ENCODE measurements at places on chromosomes 2 and 18. TPM values are rescaled to one million over a fixed set of nuclear protein-coding genes. Genes with fewer than 3 reads are reported as not detected.

DNA sequence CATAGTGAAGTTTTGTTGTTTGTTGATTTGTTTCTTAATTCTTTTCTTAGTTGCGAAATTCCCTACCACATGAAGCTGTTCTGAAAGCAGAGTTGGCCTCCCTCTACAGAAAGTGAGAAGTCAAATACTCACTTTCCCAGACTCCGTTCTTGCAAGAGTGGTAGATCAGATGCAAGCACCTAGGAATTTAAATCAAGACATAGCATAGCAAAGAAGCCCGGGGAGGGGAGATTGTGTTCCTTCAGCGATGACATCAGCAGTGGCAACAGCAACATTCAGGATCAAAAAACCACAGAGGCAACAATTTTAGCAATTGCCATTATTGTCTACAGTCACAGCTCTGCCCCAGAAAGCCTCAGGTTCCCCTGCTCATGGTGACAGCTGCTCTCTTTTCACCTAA is 580.0 kb downstream of the RNF144A start:
- peak; percentile 14 for DNase-seq

GRCh38 chr18:23453680-23454058 is 582 bp downstream of the RIOK3 start:
- no peak for DNase-seq

- DNase-seq, result no peak
Observed at GRCh38 chr18:8358033-8358765, 251.0 kb upstream of the RAB12 start.

GRCh38 chr2:144267239-144267638 is 252.7 kb downstream of the ZEB2 start:
- no peak for DNase-seq

DNA sequence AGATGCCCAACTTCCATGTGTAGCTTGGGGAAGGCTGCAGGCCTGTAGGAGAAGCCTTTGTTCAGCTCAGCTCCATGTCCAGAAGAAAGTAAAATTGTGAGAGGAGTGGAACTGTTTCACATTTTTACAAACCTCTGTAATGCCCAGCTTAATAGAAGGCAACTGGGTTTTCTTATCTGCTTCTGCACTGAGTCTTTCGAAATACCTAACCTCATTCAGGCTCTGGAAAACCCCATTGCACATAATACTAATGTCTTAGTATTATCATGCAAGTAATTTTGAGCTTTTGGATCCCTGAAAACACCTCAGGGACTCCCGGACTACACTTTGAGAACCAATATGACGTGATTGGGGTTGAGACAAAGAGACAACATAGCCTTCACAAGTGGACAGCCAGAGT is 5.8 kb downstream of the SMIM21 start:
- no peak for DNase-seq

DNA sequence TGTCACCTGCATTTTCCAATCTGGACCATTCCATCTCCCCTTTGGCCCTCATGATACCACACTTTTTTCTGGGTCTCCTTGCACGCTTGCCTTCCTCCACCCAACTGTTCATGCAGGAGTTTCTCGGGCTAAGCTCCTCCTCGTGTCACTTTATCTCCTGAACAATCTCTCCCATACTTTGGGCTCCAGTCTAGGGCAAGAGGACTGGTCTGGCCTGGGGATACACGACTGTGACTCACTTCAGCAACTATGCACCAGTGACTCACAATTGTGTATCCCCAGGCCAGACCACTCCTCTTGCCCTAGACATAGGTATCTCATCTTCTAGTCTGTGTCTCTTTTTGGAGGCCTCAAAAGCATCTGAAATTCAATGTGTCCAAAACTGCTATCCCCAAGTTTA is 149.4 kb upstream of the PTPRM start:
- DNase-seq, result no peak

DNA sequence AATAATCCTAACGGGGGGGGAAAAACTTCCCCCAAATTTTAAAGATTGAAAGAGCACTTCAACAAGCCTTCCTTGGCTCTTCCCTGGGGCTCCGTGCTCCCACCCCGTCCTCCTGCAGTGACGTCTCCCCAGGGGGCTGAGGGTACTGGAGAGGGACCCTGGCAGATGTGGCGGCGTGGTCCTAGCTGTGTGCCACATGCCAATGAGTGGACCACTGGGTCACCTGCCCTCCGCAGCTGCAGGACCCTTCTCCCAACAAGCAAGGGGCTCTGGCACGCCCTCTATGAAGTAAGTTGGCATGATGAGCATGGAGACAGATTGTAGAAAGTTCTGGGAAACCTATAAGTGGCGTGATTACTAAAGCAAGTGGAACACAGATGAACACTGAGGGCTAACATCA is 46.7 kb downstream of the PXDN start:
- no peak for DNase-seq

- DNase-seq, result no peak
Observed at GRCh38 chr2:100703213-100703612, 116.7 kb upstream of the NPAS2 start.

DNA sequence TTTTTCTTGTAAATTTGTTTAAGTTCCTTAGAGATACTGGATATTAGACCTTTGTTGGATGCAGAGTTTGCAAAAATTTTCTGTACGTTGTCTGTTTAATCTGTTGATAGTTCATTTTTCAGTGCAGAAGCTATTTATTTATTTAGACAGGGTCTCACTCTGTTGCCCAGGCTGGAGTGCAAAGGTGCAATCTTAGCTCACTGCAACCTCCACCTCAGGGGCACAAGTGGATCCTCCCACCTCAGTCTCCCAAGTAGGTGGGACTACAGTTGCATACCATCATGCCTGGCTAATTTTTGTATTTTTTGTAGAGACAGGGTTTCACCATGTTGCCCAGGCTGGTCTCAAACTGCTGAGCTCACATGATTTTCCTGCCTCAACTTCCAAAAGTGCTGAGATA is 568.2 kb upstream of the REG3G start:
- no peak for DNase-seq

GRCh38 chr2:100174026-100174431 is 31.6 kb upstream of the AFF3 start:
- DNase-seq, result no peak

DNA sequence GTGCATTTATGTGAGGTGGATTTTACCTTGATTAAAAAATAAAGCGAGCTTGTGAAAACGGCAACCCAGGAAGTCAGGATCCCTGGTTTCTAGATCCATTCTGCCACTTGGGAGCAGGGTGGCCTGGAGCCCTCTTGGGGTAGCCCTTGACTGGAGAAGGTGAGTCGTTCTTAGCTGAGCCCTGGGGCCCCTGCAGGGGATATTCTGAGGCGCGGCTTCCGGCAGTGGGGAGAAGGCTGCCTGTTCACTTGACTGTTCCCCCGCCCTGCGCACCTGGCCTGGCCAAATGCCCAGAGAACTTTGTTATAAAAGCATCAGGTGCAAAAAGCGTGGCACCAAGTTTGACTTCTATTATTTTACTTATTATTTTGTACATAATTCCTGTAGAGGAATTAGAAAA is 221.9 kb downstream of the DYSF start:
- peak; percentile 71 for DNase-seq

GRCh38 chr18:4068552-4069158 is 386.5 kb downstream of the DLGAP1 start:
- peak; percentile 72 for DNase-seq

- no peak for DNase-seq
Observed at GRCh38 chr2:239668042-239668441, 267.2 kb upstream of the HDAC4 start.

DNA sequence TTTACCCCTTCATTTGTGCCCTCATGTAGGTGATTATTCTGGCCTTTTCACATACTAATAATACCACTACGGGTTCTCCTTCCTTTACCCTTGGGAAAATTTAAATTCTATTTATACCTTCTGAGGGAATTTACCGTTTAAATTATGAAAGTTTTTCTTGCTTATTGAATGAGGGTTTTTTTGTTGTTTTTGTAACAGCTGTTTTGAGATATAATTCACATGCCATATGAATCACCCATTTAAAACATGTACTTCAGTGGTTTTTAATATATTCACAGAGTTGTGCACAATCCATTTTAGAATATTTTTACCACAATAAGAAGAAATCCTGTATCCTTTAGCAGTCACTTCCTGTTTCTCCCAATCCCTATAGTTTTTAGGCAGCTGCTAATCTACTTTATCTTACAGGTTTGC is 54.7 kb downstream of the EML4 start:
- no peak for DNase-seq

Gene SEC11C
- 103 TPM for total RNA-seq

Gene TNS1
- total RNA-seq, result 377 TPM

Gene CBLN2
- not detected for total RNA-seq

Gene FAM237A
- total RNA-seq, result not detected

Gene RGPD8
- 51.1 TPM for total RNA-seq

Gene CCDC74B
- 11.7 TPM for total RNA-seq
